ENCODE measurements at places on chromosomes 2 and 18.

- DNase-seq = no peak
These were observed 13.6 kb downstream of the TMX3 start for GRCh38 chr18:68701353-68701752.

- no peak for DNase-seq
These were observed 305.1 kb upstream of the GULP1 start for GRCh38 chr2:187986390-187987105.

DNA sequence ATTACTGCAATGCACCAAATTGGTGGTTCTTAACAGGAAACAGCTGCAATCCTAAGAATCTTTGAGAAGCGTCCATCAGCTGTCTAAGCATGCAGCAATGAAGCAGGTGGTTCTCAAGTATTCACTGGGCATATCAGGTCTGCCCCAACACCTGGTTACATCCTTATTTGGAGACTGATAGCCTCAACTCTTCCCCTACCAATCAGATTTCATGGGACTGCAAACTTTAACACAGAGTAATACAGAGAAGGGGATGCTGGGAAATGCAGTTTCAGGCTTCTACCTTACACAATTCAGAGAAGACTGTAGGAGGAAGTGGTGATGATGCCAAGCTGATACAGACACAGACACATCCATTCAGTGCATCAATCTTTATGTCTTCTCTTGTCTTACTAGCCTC, 240.5 kb downstream of the BCL2 start:
- no peak for DNase-seq

DNA sequence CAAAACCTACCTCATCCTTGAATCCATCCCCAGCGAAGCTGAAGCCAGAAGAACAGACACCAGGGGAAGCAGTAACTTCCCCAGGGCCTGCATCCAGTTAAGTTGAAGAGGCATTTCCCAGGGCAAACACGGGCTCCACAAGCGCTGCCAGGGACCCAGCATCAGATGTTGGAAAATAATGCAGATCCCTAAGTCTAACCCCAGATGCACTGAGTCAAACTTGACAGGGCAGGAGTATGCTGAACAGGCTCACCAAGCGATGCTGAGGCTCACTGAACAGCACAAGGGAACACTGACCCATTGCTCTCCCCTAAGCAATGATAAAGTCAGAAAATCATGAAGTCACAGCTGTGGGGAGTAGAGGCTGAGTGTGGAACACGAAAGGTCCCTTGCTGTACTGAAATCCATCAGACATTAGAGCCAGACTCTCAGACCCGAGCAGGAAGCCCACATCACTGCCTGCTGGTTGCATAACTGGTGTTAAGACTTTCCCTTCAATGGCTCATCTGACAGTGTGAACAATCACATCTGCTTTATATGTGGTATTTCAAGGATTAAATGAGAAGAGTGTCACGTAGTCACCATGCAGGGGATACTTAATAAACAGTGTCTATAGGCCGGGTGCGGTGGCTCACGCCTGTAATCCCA, 36.2 kb downstream of the TNS1 start:
- DNase-seq = no peak

DNA sequence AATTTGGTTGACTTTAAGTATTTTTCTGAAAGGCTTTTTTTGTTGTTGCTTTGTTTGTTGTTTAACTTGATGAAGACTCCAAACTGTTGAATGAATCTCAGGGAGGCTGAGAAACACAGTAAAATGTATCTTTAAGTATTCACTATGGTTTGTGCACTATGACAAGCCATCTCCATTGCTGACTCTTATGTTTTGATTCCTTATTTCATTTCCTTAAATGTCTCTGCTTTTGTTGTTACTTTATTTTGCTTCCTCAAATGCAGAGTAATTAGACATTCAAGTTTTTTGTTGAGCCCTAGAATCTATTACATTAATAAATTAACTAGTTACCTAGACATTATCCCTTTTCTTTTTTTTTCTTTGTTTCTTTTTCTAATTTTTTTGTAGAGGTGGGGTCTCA, 46.3 kb upstream of the SLC39A10 start:
- DNase-seq = no peak
